ENCODE measurements at places on chromosomes 4 and X.

- peak; percentile 49 for DNase-seq
These were observed 204.7 kb upstream of the S100G start for GRCh38 chrX:16445166-16445752.

DNA sequence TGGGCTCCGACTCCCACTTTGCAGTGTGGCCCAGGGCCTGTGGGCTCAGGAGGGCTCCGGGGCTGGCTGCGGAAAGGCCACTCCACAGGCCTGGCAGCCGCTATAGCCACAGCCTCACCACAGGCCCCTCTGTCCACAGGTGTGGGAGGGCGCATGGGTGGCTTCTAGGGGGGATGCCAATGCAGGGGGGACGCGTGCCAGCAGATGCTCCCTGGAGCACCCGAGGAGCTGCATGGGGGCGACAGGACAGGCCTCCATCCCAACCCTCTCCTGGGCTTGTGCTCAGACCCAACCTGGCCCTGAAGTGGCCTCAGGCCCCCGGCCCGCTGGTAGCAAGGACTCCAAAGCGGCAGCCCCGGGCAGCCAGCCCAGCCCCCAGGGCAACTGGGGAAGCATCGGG, 8.0 kb downstream of the BGN start:
- no peak for DNase-seq

GRCh38 chr4:177573507-177573906, 131.3 kb upstream of the AGA start:
- no peak for DNase-seq

GRCh38 chrX:119583431-119584059, 9.2 kb downstream of the UBE2A start:
- DNase-seq: no peak

- DNase-seq: no peak
These were observed 105.8 kb upstream of the TRIM2 start for GRCh38 chr4:153098427-153098826.

- DNase-seq: no peak
These were observed 10.0 kb downstream of the FAM184B start for GRCh38 chr4:17771284-17771908.

GRCh38 chr4:156036496-156036895, 82.8 kb upstream of the CTSO start:
- DNase-seq: no peak

- no peak for DNase-seq
These were observed 28.4 kb downstream of the ASMTL start for GRCh38 chrX:1424147-1424851.

DNA sequence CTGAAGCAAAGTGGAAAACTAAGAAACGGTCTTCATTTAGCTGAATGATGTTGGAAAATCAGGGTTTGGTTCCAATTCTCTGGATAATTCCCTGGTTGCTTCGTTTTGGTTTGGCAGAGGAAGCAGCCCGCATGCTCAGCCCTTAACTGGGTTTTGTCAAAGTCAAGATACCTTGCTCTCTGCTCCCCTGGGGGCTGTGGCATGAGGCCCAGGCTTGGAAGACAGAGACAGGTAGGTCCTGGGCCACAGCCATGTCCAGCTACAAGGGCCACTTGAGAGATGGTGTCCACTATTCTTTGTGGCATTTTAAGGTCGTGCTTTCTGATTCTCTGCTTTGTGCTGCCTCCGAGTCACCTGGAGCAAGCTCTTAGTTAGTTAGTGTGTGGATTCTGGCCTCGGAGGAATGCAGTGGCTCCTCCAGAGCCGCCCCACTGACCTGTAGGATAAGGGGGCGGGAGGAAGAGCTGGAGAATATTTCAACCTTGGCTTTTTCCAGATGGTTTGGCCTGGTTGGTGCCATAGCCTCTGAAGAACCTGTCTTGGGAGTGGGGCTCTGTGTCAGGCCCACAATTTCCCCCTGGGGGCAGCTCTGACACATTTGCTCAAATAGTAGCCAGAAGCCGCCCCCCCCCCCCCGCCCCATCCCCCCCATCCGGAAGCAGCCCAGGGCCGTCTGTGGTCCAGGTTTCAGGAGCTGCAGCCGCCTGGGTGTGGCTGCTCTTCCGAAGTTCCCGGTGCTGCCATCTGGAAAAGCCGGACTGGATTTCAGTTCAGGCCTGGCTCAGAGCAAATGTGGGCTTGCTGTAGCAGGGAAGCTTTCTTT, 147.1 kb downstream of the NHS start:
- peak; percentile 40 for DNase-seq

- no peak for DNase-seq
These were observed 43.2 kb downstream of the AKAP4 start for GRCh38 chrX:50157545-50158135.

DNA sequence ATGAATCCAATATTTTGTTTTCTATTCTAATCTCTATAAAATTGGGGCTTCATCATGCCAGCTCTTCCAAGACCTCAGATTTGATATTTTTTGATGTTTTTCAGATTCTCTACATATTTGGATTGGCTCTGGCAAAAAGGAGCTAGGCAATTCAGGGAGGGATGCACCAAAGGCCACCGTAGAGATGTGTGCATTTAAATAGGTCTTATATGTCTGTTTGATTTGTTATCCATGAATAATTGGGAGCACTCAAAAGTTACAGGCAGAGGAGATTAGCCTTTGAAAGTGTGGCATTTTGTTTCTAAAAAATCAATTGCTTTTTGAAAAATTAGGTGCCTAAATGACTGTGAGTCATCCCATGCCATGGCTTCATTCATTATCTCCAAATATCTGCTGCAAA, 147.1 kb upstream of the RPS6KA6 start:
- no peak for DNase-seq

DNA sequence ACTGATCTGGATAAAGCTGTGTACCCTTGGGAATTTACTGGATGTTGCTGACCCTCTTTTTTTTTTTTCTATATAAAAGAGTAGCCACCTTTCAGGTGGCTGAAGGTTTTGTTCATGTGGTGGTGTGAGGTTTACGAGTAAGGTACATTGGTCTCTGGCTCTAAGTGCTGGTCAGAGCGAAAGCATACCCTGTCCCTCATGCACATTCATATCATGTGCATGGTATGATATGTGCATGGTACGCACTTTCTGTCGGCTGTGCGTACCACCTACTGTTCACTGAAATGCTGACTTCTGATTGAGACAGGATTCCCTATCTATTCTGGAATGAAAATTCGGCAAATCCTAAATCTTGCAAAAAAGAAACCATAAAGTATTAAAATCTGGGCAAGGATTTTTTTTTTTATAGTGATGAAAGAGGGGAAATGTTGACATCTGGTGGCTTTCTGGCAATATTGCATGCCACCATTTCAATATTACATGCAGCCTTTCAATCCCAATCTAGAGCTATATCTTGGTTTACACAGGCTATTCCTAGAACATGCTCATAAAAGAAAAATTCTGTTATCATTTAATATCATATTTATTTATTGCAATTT, 32.8 kb downstream of the FAM149A start:
- no peak for DNase-seq

GRCh38 chrX:50470103-50471031, at the start of gene DGKK:
TSS of gene DGKK (minus strand) at chrX:50470825. CDS start at chrX:50470678, 147 bp downstream.
- DNase-seq: peak; percentile 70
